ENCODE measurements at places on chromosomes 6 and 20.

DNA sequence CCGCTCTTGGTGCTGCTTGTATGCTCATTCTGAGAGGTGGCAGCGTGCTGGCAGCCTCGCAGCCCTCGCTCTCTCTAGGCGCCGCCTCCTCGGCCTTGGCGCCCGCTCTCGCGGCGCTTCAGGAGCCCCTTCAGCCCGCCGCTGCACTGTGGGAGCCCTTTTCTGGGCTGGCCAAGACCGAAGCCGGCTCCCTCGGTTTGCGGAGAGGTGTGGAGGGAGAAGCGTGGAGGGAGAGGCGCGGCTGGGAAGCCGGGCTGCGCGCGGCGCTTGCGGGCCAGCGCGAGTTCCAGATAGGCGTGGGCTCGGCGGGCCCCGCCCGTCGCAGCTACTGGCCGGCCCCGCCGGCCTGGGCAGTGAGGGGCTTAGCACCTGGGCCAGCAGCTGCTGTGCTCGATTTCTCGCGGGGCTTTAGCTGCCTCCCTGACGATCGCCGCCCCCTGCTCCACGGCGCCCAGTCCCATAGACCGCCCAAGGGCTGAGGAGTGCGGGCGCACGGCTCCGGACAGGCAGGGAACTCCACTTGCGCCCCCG, 19.5 kb upstream of the FAM8A1 start:
- DNase-seq: no peak

GRCh38 chr20:49631061-49631716, 63.3 kb upstream of the PTGIS start:
- peak; percentile 26 for DNase-seq

- no peak for DNase-seq
Measured at GRCh38 chr20:32522776-32523612, 62.1 kb downstream of the NOL4L start.

DNA sequence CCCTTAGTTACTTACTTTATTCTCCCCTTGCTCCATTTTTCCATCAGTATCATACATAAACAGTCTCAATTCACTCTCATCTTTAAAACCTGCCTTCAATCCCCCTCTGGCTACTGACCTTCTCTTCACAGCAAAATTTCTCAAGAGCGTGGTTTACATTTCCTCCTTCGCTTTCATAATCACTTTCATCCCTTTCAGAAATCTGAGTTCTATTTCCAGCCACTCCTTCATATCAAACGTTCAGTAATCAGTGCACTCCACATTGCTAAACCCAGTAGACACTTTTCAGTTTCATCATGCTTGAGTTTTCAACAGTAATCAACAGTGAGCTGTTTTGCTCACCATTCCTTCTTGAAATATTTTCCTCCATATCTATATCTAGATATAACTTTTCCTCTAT, 176.7 kb upstream of the HSF2 start:
- no peak for DNase-seq

DNA sequence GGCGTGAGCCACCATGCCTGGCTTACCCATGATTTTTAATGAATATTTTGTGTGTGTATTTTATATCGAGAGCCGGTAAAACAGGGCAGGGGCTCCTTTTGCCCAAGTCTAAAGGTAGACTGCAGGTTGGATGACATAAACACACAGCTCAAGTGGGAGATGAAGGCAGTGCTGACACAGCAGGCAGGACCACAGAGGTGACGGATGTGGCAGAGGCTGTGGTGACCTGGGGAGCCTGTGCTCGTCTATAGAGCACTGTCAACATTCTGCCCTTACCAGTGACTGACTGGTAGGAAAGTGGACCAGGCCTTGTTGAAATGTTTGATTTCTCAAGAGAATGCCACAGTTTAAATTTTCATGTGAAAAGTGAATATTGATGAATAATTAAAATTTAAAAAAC, 137.5 kb downstream of the ZFP64 start:
- no peak for DNase-seq

GRCh38 chr20:50710492-50711063, 19.2 kb upstream of the RIPOR3 start:
- no peak for DNase-seq

- DNase-seq: no peak
Measured at GRCh38 chr6:70336996-70337742, 34.3 kb upstream of the COL9A1 start.

DNA sequence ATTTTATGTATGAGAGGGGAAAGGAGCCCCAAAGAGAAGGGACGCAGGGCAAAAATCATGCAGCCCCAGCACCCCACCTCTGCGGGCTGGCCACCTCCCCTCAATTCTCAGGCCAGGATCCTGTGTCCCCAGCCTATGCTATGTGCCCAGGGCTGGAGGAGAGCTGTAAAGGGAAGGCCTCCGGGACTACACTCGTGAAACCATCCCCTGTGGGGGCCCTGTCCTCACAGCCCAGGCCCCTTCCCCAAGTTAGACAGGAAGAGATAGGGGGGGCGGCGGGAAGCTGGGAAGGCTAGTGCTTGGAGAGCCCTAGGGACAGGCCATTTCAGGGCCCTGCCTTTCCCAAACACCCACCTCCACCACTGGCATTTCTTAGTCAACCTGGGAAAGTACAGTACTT, 1.4 kb upstream of the COL11A2 start:
- no peak for DNase-seq

- DNase-seq: peak; percentile 58
Measured at GRCh38 chr20:33521461-33521860, 31.6 kb downstream of the CBFA2T2 start.

- peak; percentile 34 for DNase-seq
Measured at GRCh38 chr20:58889798-58890517, 37.4 kb downstream of the GNAS start.

DNA sequence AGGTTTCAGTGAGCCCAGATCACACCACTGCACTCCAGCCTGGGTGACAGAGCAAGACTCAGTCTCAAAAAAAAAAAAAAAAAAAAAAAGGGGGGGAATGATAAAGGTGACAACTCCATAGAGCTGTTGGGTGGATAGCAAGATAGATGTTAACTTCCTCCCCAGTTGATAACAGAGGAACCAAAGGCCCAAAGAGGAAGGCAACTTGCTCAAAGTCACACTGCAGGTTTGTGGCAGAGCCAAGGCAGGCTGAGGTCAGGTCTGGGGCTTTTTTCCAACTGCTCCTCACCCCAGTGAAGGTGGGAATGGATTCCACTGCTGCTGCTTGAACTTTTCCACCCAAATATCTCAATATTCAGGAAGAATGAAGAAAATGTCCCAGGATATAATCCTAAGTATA, 26.7 kb downstream of the HCK start:
- no peak for DNase-seq

- DNase-seq: no peak
Measured at GRCh38 chr6:74273541-74273940, 577.5 kb downstream of the CD109 start.

DNA sequence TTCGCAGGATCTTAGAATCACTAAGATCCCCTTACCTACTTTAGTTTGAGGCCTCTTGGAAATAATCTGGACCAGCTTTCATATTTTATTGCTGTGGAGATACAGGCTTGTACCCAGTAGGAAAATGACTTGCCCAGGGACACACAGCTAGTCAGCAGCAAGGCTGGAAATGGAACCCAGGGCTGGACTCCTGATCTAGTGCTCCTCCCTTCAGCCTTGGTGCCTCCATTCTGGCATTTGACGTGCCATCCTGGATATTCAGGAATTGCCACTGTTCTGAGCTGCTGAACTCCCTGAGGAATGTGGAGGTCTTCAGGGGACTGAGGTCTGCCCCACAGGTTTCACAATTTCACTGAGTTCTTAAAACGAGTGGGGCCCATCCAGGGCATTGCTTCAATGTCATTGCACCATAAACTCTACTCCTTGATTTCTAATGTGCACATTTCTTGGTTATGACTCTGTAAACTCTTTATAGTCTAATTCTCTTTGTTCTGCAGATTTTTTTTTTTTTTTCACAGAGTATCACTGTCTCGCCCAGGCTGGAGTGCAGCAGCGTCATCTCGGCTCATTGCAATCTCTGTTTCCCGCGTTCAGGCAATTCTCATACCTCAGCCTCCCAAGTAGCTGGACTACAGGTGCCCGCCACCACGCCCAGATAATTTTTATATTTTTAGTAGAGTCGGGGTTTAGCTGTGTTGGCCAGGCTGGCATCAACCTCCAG, 26.7 kb upstream of the CDKN1A start:
- DNase-seq: no peak

- DNase-seq: no peak
Measured at GRCh38 chr6:30227763-30228487, 14.7 kb upstream of the TRIM26 start.
